T47D (cell line): ENCODE measurements at places on chromosomes 2 and 18.
A peak's percentile ranks its signal among the peaks of the same experiment; 100 is the strongest.

- DNase-seq = no peak
Observed at GRCh38 chr2:239883326-239884050, 141.7 kb downstream of the NDUFA10 start.

DNA sequence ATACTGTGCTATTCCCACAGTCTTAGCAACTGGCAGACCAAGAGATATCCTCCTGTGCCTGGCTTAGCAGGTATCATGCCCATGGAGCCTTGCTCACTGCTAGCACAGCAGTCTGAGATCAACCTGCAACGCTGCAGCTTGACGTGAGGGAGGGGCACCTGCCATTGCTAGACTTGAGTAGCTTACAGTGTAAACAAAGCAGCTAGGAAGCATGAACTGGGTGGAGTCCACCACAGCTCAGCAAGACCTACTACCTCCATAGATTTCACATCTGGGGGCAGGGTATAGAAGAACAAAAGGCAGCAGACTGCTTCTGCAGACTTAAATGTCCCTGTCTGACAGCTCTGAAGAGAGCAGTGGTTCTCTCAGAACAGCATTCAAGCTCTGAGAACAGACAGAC, 74.8 kb downstream of the AKAIN1 start:
- DNase-seq = no peak

DNA sequence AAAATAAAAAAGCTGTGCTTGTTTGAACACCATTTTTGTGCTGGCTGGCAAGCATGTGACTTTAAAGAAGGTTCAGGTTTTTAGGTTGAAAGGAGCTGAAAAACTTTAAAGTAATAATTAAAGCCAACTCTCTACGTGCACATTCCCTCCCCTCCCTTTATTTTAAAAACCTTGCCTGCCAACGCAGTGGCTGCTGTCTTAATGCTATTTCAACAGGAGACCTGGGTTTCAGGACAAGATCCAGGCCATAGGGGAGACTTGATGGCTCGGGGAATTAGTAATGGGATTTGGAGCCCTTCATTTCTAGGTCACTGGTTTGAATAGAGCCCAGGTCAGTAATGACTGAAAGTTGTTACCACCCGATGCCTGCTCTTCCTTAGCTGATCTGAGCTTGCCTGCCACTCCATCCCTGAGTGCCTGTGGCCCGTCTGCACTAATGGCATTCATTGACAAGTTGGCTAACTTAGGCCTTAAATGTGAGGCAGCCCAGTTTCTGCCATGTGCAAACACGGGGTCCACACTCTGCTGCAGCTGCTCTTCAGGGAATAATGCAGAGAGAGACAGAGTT, 1233.2 kb upstream of the ZEB2 start:
- no peak for DNase-seq

- no peak for DNase-seq
Observed at GRCh38 chr2:143230506-143231253, 101.5 kb downstream of the ARHGAP15 start.

DNA sequence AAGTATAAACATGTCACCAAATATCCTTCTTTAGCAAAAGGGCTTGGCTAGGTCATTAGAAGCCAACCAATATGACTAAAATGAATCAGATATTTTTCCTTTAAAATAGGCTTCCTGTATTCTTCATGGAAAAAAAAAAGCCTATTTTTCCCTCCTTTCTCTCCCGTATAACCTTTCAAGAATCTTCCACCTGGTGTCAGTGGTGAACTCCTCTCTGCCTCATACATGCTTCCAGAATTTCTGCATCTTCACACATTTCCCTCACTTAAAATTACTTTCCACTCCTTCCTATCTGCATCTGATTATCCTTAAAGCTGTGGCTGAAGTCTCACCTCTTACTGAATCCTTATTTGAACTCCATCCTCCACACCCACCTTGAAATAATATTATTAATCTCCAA, 116.9 kb upstream of the FANCL start:
- DNase-seq = no peak

DNA sequence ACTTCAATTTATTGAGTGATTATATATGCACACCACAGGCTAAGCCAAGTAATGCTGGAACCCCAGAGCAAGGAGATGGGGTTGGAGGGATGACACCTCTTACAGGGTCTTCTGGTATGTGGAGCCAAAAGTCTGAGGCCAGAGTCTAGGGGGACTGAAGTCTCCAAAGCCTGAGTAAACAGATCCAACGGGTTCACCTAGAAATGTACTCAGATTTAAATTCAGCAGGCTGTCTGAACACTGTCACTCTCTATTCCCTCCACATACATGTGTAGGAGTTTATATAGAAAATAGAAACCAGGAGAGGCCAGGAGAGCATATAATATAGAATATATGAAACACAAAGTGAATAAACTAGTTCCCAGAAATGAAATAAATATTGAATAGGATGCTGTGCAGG, 76.1 kb downstream of the PPP1R1C start:
- DNase-seq = no peak

DNA sequence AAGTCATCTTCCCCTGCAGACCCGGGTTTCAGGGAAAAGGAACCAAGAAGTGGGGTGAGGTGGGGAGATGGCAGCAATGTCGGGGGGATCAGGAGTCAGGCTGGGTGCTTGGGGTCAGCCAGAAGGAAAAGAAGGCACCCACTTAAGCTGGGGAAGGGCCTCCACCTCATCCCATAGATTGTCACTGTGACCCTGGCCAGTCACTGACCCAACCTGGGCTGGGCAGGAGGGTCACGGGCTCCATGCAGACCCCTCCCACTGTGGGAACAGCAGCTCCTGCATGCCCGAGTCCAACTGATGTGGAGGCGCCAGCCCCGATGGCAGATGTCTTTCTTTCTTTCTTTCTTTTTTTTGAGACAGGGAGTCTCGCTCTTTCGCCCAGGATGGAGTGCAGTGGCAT, 53.6 kb upstream of the HAAO start:
- no peak for DNase-seq

- peak; percentile 11 for DNase-seq
Observed at GRCh38 chr2:134181219-134181618, 72.7 kb upstream of the MGAT5 start.

DNA sequence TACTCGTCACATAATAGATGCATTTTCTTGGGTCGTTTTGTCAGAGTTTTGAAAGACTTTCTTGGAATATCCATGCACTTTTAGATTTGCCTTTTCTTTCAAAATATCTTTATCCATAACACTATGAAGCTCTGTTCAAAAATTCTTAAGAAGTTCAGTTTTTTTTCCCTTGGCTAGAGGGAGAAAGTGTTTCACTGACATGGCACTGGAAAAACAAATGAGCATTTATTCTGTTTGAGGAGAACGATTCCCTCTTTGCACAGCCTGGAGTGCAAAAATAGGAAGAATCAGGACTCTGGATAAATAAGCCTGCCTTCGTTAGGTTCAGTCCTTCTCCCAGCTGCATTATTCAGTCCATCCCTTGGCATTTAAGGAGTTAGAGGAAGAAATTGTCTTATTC, 91.0 kb upstream of the RPE start:
- DNase-seq = no peak

- DNase-seq = no peak
Observed at GRCh38 chr2:181421131-181421458, 36.1 kb upstream of the ITGA4 start.

DNA sequence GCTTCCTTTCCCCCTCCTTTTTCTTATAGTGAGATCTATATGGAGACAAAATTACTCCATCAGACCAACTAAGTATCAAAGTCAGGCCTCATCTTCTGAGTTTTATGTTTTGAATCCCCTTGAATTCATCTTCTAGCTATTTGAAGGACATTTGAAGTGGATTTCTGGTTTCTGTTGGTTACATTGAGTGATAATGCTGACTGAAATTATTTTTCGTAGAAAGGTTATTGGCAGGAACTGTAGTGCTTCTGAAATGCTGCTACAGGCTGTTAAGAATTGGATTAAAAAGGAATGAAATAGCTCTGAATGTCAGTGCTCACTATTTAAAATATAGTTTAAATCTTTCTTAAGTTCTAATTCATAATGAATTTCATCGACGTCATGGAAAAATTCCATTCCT, 361.0 kb upstream of the TMEFF2 start:
- DNase-seq = no peak

- no peak for DNase-seq
Observed at GRCh38 chr2:85131116-85131515, 2.1 kb upstream of the TCF7L1 start.

DNA sequence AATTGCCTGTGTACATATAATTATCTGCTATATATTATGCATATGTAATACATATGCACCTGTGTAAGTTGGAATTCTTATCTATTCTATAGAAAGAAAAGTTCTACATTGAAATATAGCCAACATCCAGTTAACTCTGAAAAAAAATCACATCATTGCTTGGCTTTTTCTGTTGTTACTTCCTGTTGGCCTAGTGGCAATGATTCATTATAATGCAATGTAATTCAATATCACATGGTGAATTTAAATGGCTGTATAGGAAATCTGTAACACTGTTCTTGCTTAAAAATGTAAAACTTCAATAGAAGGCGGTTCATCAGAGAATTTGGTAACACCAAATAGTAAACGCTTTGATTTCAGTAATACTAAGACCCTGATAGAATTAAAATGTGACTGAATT, 44.5 kb upstream of the MAP4K3 start:
- DNase-seq = no peak

GRCh38 chr2:71951083-71951468, 196.6 kb downstream of the CYP26B1 start:
- no peak for DNase-seq
